Activated T-cell treated with anti-CD3 and anti-CD28 coated beads, Interleukin-2, amount 50 U/mL, for 24 hours (primary cell): ENCODE measurements at places on chromosomes 3 and 15.

GRCh38 chr3:138919325-138919724 lies 27.6 kb downstream of the FOXL2 start:
- H3K4me1 ChIP-seq: peaks cover 3% of the 10 kb centered on the region
- peaks cover 11% of the 10 kb centered on the region for H3K27me3 ChIP-seq
- H3K36me3 ChIP-seq: no peaks in the 10 kb centered on the region
- no peak overlapping the region for H3K4me3 ChIP-seq
- no peak for DNase-seq
- no peak overlapping the region for H3K27ac ChIP-seq

- peaks cover 28% of the 10 kb centered on the region for H3K4me1 ChIP-seq
- peaks cover 30% of the 10 kb centered on the region for H3K27me3 ChIP-seq
- no peak overlapping the region for H3K4me3 ChIP-seq
Measured at GRCh38 chr3:16596352-16597032, 8.7 kb downstream of the DAZL start.

- no peaks in the 10 kb centered on the region for H3K36me3 ChIP-seq
- H3K27ac ChIP-seq: no peak overlapping the region
- no peak overlapping the region for H3K4me3 ChIP-seq
- H3K4me1 ChIP-seq: peaks cover 12% of the 10 kb centered on the region
- no peak for DNase-seq
Measured at GRCh38 chr15:79290642-79291275, 8.2 kb downstream of the ANKRD34C start.

- H3K36me3 ChIP-seq: peaks cover 12% of the 10 kb centered on the region
- no peak for DNase-seq
- peaks cover 32% of the 10 kb centered on the region for H3K4me1 ChIP-seq
- H3K27me3 ChIP-seq: no peaks in the 10 kb centered on the region
- no peak overlapping the region for H3K4me3 ChIP-seq
Measured at GRCh38 chr15:67766968-67767367, 58.3 kb upstream of the SKOR1 start.

DNA sequence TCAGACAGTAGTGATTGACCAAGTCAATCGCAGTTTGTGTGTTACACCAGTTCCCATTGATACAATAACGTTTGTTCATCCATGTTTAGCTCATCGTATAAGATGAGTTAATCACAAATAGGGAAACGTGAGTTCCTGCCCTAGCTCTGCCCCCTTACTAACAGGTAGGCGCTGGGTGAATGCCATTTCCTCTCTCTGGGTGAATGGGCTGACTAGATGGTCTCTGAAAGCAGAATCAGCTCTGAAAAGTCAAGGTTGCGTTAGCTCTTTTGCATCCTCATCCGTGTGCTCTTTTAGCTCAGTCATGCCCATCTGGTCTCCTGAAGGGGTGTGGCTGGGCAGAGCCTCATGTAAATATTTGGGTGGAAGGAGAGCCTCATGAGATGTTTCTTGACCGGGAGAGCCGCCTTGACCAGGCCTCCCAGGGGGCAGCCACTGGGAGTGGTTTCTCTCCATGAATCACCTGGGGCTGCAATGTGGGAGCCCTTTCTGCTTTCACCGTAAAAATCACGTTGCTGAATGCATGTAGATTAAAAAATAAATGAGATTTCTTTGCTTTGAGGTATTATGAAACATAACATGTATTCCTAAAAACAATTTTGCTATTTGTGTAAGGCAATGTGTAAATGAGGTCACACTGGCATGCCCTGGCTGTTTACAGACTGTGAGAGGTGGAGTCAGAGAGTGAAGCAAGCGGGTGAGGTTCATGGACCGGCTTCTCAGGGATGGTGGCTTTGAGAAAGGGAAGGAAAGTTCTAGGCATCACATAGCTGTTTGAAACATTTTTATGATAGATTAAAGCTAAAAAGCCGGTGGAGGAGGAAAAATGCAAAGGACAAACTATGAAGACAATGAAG lies 108.4 kb upstream of the RASGRP1 start:
- no peaks in the 10 kb centered on the region for H3K36me3 ChIP-seq
- peak overlapping the region; percentile 90 for H3K27ac ChIP-seq
- H3K4me1 ChIP-seq: peaks cover 74% of the 10 kb centered on the region

DNA sequence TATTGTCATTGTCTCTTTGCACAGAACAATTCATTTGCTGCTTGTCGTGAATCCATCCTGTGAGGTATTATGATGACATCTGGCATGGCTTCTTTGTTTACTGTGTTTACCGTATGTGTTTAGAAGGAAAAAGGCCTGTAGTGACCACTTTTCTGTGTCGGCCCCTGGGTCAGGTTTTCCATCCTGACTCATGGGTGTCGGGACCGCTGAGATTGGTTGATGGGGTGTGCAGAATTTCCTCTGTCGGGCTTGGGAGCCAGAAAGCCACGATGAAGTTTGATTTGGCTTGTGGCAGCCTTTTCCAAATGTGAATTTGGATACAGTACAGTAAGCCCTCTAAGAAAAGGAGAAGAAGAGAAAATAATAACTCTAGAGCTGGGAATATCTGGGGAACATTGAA lies 113.5 kb downstream of the FNDC3B start:
- no peaks in the 10 kb centered on the region for H3K36me3 ChIP-seq
- peaks cover 50% of the 10 kb centered on the region for H3K4me1 ChIP-seq
- DNase-seq: no peak
- peak overlapping the region; percentile 44 for H3K4me3 ChIP-seq

DNA sequence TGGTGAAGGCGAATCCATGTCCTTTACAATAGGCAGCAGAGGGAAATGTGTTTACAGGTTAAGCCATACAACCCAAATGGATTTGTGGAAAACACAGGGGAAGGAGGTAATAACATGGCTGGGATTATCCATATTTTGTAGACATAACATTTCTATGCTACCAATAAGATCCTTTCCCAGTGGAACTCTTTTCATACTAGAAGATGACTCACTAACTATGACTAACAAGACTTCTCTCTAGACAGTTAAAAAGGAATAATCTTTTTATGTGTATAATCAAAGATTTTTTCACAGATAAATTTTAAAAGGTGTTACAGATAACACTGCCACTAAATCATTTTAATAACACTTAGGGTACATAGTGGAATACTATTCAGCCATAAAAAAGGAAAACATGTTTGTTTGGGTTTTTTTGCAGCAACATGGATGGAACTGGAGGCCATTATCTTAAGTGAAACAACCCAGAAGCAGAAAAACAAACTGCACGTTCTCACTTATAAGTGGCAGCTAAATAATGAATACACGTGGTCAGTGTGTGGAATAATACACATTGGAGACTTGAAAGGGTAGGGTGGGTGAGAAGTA lies 39.6 kb downstream of the VPS13C start:
- no peak overlapping the region for H3K27ac ChIP-seq
- H3K4me3 ChIP-seq: no peak overlapping the region
- no peaks in the 10 kb centered on the region for H3K4me1 ChIP-seq
- DNase-seq: no peak
- peaks cover 70% of the 10 kb centered on the region for H3K36me3 ChIP-seq
- H3K27me3 ChIP-seq: no peaks in the 10 kb centered on the region

- peak overlapping the region; percentile 85 for H3K27ac ChIP-seq
- DNase-seq: no peak
- peaks cover 84% of the 10 kb centered on the region for H3K4me1 ChIP-seq
- H3K27me3 ChIP-seq: no peaks in the 10 kb centered on the region
Measured at GRCh38 chr3:152360302-152360701, 91.6 kb downstream of the MBNL1 start.

DNA sequence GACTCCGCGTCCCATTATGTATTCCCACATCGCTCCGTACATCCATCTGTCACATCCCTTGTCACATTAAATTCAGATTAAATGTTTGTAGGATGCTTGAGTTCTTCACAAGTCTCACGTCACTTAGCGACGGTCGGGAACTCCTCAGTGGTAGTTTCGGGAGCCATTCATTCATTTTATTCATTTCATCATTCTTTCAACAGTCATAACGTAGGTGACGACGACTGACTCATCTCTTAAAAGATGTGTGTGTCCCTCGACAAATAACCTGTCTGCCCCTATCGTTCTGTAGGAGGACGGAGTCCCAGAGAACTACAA lies 272 bp upstream of the SRPRB start:
- peaks cover 44% of the 10 kb centered on the region for H3K36me3 ChIP-seq
- no peak for DNase-seq
- peak overlapping the region; percentile 99 for H3K27ac ChIP-seq
- peaks cover 43% of the 10 kb centered on the region for H3K4me1 ChIP-seq
- H3K27me3 ChIP-seq: peaks cover 3% of the 10 kb centered on the region
- peak overlapping the region; percentile 95 for H3K4me3 ChIP-seq

- no peak for DNase-seq
- H3K4me1 ChIP-seq: no peaks in the 10 kb centered on the region
- H3K27ac ChIP-seq: no peak overlapping the region
Measured at GRCh38 chr15:25708391-25708790, 154.7 kb downstream of the ATP10A start.

DNA sequence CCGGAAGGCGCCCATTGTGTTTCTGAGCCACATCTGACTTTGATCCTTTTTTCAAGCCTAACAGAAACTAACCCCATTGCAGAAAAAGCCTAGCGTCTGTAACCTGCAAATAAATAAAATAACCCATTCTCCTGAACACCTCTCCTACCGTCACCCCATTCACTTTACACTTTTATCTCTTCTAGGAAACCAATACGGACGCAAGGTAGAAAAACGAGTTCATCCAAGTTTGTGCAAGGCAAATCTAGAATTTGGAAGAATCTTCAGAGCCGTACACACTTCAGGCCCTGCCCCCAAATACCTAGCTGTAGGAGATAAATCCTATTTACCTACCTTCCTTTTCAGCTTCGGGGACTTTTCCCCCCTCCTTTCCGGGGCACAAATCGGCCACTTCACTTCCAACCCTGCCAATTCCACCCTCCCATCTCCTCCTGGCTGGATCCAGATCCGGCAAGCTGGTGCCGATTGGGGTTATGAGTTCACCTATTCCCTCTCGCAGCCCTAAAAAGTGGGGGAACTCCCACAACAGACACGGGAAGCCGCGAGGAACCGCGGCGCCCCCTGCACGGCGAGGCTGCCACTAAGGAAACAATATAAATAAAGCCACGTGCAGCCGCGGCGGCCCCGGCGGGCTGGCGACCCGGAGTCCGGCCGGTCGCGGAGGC lies 987 bp downstream of the PRTG start:
- peak; percentile 36 for DNase-seq
- H3K4me3 ChIP-seq: no peak overlapping the region
- H3K36me3 ChIP-seq: no peaks in the 10 kb centered on the region
- no peak overlapping the region for H3K27ac ChIP-seq
- H3K4me1 ChIP-seq: peaks cover 3% of the 10 kb centered on the region

- DNase-seq: no peak
- H3K27me3 ChIP-seq: peaks cover 34% of the 10 kb centered on the region
- no peaks in the 10 kb centered on the region for H3K36me3 ChIP-seq
- peaks cover 8% of the 10 kb centered on the region for H3K4me1 ChIP-seq
Measured at GRCh38 chr3:45802146-45802545, 5.8 kb upstream of the SLC6A20 start.

- no peak overlapping the region for H3K4me3 ChIP-seq
- H3K36me3 ChIP-seq: peaks cover 14% of the 10 kb centered on the region
- peaks cover 20% of the 10 kb centered on the region for H3K4me1 ChIP-seq
- H3K27me3 ChIP-seq: no peaks in the 10 kb centered on the region
- H3K27ac ChIP-seq: no peak overlapping the region
Measured at GRCh38 chr3:188604651-188605050, 450.7 kb downstream of the LPP start.

GRCh38 chr15:98673133-98673532 lies 24.8 kb downstream of the IGF1R start:
- no peak overlapping the region for H3K27ac ChIP-seq
- no peaks in the 10 kb centered on the region for H3K27me3 ChIP-seq
- H3K4me1 ChIP-seq: peaks cover 71% of the 10 kb centered on the region
- DNase-seq: no peak
- H3K36me3 ChIP-seq: peaks cover 5% of the 10 kb centered on the region

DNA sequence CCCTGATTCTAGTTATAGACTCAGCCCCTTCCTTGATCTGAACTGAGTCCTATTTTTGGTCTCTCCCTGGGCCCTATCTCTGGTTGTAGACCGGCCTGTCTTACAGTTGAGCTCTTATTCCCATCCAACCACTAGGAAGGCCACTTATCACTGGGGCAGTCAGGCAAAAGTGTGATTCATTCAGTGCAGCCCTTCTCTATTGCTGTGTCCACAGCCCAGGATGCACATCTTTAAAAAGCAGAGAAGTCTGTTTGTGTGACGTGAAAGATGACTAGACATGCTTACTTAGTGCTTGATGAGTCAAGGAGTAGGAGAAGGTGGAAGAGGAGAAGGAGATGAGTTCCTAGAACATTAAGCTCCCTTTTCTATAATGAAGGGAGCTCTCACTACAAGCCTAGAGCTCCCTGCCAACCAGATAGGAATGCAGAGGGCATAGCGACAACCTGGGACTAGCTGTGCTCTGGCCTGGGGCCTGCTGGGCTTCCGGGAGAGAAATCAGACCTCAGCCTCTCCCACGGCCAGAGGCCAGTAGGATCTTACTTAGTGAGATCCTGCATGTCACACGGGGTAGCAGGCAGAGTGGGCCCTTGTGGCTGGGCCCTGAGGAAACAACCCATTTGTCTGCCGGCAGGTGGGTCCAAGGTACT lies 25.7 kb downstream of the INSYN1 start:
- no peak for DNase-seq
- no peak overlapping the region for H3K27ac ChIP-seq
- H3K27me3 ChIP-seq: peaks cover 18% of the 10 kb centered on the region
- H3K4me3 ChIP-seq: no peak overlapping the region
- H3K36me3 ChIP-seq: no peaks in the 10 kb centered on the region

DNA sequence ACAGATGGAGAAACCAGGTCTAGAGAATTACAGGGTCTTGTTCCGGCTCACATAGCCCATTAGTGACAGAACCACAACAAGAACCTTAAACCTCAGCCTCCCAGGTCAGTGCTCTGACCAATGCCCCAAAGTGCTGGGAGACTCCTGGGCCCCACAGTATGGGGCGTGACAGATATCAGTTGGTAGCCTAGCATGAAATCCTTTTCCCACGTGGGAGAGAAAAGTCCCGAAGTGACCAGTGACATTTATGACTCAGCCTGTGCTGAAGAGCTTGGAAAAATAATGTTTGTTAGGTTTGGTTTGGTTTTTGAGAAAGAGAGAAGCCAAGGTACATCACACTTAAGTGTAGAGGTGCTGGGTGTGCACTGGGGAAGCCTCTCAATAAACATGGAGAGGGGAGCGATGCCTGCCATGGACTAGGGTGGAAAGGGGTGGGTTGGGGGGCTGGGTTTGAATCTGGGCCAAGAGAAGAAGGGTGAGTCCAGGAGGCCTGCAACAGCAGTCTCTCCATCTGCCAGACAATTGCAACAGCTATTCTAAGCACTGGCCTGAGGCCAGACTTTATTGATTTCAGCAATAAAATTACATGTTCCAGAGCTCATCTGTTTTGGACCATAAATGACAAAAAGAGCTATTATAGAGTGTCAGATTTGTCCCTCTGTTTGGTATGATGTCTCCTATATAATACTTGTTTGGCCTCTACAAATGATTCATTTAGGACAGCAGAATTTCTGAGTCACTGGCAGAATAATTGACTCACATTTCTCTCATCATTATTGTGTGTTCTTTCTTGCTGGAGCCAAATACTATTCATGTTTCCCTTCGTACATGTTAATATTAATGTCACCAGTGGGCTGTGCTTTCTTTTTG lies 43.4 kb downstream of the C2CD4A start:
- H3K27ac ChIP-seq: peak overlapping the region; percentile 83
- peaks cover 24% of the 10 kb centered on the region for H3K4me1 ChIP-seq
- H3K36me3 ChIP-seq: no peaks in the 10 kb centered on the region
- DNase-seq: no peak
